Thyroid gland (tissue), 4 donors: ENCODE measurements at places on chromosomes 4 and X.

DNA sequence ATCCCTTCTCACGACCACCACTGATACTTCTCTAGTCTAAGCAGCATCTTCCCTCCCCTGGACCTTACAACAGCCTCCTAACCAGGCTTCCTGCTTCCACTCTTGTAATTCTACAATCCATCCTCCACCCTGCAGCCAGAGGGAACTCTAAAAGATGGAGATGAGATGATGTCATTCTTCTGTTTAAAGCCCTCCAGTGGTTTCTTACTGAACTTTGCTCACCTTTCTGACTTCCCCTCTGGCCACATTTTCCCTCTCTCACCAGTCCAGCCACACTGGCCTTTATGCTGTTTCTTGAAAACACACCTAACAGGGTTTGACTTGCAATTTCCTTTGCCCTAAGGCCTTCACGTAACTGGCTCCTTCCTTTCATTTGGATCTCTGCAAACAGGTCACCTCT is 191.4 kb upstream of the NHS start:
- no peak for DNase-seq

DNA sequence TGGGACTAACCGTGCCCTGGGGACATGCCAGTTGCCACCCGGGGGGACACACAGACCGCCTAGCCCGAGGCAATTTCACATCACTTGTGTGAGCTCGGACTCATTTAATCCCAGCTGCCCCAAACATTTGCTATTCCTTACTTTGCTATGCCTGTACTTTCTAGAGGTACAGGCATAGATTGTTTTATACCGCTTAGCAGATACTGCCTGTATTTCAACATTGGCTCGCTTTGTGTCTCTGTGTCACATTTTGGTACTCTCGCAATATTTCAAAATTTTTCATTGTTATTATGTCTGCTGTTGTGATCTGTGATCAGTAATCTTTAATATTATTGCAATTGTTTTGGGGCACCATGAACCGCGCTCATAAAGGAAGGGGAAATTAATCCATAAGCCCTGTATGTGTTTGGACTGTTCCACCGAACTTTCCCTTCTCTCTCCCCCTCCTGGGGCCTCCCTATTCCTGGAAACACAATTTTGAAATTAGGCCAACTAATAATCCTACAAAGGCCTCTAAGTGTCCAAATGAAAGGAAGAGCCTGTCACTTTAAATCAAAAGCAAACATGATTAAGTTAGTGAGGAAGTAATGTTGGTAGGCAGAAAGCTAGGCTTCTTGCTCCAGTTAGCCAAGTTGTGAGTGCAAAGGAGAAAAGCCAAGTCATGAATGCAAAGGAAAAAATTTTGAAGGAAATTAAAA is 568 bp upstream of the CASP6 start:
- no peak for DNase-seq

- DNase-seq: no peak
Measured at GRCh38 chrX:19368576-19368975, 24.8 kb downstream of the PDHA1 start.

GRCh38 chr4:84501721-84502267 is 2.7 kb upstream of the NKX6-1 start:
- no peak for DNase-seq

DNA sequence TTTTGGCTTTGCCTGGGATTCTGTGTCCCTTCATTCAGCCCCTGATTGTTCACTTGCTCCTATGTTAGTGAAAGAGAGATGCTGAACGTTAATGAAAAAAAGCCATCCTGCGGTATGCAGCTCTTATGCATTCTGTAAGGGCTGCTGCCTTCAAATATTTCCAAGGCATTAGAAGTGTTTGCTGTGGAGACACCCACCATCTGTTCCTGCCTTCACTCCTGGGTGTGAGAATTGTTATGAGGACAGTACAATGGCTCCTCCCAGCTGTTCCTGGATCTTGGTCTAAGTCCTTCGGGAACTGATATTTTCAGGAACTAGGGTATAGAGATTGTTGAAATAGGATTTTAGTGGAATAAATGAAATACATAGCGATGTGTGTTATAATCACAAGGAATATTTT is 427.1 kb upstream of the FAM47C start:
- no peak for DNase-seq

DNA sequence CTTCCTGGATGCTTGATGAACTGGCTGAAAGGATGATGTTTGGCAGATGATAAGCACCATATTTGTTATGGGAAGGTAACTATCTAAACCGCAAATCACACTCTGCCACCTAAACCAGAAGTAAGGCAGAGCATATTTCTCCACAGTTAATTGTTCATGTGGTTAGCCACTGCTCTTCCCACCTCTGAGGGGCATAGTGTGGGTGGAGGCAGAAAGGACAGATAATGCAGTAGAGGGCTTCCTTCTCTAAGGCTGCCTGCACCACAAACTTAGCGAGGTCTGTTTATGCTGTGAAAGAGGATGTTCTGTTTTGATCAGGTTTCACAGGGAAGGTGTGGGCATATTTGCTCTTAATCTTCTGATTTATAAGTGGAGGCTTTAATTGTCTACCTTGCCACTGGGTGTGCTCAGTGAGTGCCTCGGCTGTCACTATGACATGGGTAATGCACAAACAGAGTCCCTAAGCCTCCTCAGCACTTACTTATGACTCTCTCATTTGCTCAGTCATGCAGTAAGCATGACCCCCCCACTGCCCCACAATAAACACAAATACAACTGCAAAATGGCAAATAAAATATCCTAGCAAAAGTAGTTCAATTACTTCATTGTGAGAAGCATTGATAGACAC is 401.0 kb downstream of the TMA16 start:
- DNase-seq: no peak

GRCh38 chrX:133513123-133513522 is 97.8 kb upstream of the GPC4 start:
- DNase-seq: no peak
